ENCODE measurements at places on chromosomes 11 and 22.

DNA sequence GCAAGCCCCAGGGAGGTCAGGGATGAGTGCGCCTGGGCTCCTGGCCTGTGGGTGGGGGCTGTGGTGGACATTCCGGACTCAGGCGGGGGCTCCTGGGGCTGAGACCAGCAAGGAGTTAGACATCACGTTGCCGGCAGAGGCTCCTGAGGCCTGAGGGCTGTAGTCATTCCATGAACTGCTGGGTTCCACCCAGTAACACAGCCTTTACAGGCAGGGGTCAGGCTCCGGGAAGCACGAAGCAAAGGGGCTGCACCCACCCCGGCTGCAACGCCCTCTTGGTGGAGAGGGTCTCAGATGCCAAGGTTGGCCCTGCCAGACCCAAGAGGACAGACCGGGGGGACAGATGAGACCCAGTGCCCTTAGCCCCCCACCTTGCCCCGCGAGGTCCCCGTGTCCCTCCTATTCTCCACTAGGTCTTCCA is 9.0 kb downstream of the TNNT3 start:
- H3K4me1 ChIP-seq, result peaks cover 4% of the 10 kb centered on the region
- no peaks in the 10 kb centered on the region for H3K36me3 ChIP-seq
- no peak overlapping the region for H3K4me3 ChIP-seq
- H3K27ac ChIP-seq, result no peak overlapping the region

- no peak overlapping the region for H3K27ac ChIP-seq
- no peaks in the 10 kb centered on the region for H3K4me1 ChIP-seq
- peaks cover 3% of the 10 kb centered on the region for H3K27me3 ChIP-seq
- no peak overlapping the region for H3K4me3 ChIP-seq
- no peaks in the 10 kb centered on the region for H3K36me3 ChIP-seq
- DNase-seq, result no peak
These were observed 23.4 kb upstream of the KIRREL3 start for GRCh38 chr11:127023991-127024390.

DNA sequence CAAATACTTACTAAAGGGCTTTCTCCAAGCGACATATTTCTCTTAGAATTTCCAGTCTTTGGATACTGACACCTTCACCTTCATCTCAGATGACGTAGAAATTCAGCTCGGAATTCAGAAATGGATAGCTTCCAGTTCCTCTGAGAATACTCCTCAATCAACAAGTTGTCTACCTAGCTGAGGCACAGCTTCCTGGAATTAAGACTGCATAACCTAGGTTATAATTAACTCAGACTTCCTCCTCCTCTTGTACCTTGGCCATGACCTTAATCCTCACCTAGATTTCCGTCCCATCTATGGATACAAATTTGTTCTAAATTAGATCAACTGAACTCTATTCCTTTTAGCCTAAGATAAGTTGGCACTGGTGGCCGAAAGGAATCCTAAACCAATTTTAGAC is 17.4 kb downstream of the ATP5MG start:
- no peak for DNase-seq
- no peak overlapping the region for H3K27ac ChIP-seq
- no peak overlapping the region for H3K4me3 ChIP-seq
- H3K27me3 ChIP-seq, result no peaks in the 10 kb centered on the region

DNA sequence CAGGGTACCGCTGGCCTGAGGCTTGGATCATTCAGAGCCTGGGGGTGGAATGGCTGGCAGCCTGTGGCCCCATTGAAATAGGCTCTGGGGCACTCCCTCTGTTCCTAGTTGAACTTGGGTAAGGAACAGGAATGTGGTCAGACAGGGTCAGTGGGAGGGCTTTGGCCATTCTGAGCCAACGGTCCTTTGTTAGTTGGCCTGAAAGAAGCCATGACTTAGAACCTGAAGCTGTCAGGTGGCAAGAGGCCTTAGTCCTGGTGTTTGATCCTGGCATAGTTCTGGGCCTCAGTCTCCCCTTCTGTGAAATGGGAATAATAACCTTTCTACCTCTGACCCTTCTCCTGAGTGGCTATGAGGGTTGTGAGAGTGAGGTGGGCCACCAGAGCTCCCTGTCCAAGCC is 8.3 kb downstream of the PGAP2 start:
- no peak for DNase-seq
- no peaks in the 10 kb centered on the region for H3K27me3 ChIP-seq
- H3K4me1 ChIP-seq, result no peaks in the 10 kb centered on the region
- H3K36me3 ChIP-seq, result peaks cover 2% of the 10 kb centered on the region

DNA sequence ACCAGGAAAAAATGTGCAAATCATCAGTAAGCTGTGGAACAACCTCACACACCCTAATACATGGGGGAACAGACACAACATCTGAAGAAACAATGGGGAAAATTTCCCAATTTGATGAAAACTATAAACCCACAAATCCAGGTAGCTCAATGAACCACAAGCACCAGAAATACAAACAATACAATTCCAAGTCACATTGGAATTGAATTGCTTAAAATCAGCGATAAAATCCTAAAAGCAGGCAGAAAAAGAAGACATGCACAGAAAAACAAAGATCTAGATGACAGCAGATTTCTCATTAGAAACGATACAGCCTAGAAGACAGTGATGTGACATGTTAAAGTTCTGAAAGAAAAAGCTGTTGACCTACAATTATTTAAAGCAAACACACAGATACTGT is 32.0 kb downstream of the DGCR2 start:
- no peaks in the 10 kb centered on the region for H3K27me3 ChIP-seq
- H3K4me3 ChIP-seq, result no peak overlapping the region
- H3K27ac ChIP-seq, result no peak overlapping the region
- H3K36me3 ChIP-seq, result peaks cover 12% of the 10 kb centered on the region

DNA sequence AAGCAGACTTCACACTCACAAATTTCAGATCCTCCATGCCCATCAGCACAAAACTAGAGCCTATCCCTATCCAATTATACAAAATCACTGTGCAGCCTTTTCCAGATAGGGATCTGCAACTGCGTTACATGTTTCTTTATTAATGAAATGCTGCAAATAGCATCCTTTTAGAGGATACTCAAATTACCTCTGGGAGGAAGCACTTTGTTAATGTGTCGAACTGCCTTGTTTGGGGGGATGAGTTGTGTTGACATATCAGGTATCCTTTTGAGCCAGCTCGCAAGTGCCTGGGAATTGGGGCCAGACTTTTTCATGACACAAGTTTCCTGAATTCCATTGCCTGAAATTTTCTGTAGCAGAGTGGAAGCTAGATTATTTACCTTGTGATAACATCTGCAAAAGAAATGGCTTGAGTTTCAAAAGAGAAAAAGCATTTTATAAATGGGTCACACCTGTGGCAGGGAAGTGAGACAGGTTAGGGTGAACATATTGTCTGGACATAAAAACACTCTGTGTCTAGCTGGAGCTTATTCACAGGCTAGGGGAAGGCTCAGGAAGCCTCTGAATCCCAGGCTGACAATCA is 299.1 kb upstream of the MTNR1B start:
- no peaks in the 10 kb centered on the region for H3K36me3 ChIP-seq
- H3K27me3 ChIP-seq, result peaks cover 2% of the 10 kb centered on the region
- no peak overlapping the region for H3K4me3 ChIP-seq
- H3K4me1 ChIP-seq, result no peaks in the 10 kb centered on the region

DNA sequence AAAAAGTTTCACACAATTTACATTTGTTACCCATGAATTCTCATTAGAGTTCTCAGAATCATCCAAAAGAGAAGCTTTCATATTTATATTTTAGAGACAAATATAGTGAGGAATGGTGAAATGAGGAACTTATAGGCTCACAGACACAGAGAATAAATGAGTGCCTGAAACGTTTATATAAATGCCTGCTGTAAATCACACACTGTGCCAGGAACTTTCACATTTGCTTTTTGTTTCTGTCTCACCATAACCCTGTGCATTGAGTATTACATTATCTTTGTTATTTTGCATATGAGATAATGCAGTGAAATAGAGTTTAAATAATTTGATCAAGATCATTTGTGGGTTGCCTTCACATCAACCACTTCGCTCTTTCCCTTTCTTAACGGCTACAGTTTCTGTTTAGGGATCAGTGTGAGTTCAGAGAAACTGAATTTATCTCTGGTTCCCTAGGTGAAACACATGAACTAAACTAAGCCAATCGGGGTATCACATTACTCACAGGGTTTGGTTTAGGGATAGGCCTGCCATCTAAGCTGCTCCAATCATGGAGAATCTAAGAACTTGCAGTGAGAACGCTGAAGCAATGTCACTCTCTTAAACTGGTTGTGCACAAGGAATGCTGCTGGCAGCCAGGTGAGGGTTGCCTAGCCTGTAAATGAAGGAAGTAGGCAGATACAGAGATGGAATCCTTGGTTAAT is 1339.2 kb upstream of the TENM4 start:
- no peak for DNase-seq
- no peaks in the 10 kb centered on the region for H3K36me3 ChIP-seq
- H3K27ac ChIP-seq, result no peak overlapping the region
- H3K27me3 ChIP-seq, result no peaks in the 10 kb centered on the region
- H3K4me1 ChIP-seq, result no peaks in the 10 kb centered on the region

DNA sequence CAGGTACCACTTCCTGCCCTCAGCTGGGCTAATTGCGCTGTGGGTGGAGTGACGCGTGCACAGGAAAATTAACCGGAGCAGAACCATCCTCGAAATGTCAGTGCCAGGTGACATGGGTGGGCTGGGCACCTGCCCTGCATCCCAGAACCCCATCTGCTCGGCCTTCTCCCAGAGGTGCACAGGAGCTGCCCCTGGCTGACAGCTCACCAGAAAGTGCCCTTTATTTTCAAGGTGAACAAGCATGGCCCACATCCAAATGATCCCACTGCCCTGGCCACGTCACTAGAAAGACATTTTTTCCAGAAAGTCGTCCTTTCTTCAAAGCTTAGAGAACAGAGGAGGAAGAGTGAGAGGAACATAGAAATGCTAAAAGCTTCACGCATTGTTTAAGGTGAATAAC is 4.1 kb upstream of the ELFN2 start:
- H3K4me3 ChIP-seq, result no peak overlapping the region
- peaks cover 30% of the 10 kb centered on the region for H3K27me3 ChIP-seq
- DNase-seq, result no peak

DNA sequence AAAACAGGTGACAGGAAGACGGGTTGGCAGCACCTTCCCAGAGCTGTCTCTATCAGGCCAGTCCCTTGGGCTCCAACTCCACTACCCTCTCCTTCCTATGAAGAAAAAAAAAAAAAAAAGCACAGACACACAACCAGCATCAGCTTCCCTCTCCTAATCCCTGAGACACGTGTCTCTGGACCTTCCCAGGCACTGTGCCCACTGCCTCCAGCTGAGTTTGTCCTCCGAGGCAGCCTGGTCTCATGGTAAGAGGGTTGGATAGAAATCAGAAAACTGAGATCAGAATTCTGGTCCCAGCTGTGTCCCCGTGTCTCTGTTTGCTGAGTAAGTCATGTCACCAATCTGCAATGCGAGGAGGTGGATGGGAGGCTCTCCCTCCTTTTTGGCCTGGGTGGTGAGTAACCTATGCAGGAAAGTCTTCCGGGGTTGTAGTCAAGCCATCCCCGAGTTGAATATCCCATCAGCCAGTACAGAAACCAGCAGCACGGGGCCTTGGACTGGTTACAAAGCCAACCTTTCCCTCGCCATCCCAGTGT is 193.7 kb upstream of the TBCEL start:
- no peaks in the 10 kb centered on the region for H3K4me1 ChIP-seq
- peaks cover 13% of the 10 kb centered on the region for H3K27me3 ChIP-seq

- peaks cover 2% of the 10 kb centered on the region for H3K4me1 ChIP-seq
- H3K4me3 ChIP-seq, result no peak overlapping the region
- H3K27ac ChIP-seq, result no peak overlapping the region
- DNase-seq, result no peak
These were observed 62.6 kb downstream of the CTTN start for GRCh38 chr11:70460964-70461363.

DNA sequence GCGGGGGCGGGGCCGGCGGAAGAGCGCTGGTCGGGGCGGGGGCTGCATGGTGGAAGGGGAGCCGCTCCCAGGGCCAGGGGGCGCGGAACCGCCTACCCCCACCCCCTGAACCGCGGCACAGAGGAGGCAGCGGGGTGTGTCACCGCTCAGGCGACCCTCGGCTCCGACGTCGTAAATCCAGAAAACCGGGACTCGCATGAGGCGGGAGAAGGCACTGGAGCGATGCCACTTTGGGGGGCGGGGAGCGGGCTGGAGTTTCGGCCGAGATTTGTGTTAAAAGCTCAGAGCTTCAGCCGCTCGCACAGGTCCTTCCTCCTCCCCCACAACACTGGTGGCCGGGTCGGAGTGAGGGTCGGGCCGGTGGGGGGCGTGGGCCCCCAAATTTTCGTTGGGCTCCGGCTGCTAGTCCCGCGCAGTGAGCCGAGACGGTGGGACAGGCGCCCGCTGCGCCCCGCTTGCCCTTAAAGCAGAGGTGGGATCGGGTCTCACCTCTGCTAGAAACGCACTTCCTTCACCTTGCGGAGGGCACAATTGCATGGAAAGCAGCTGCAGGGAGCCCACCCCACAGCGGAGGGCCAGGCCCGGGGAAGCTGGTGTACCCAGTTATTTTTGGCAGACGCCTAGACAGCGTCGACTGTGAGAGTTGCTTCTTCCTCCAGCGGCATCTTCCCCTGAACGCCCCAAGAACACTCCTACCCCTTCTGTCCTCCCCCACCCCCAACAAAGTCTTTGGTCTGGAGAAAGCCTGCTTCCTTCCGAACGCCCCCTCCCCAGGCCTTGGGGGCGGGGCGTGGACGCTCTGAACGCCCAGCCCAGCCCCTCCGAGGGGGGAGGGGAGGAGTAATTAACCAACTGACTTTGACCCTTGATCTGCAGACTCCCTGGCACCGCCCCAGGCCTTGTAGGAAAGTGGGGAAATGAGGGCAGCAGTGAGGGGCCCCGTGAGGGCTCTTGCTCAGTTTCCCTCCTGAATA is 1.1 kb downstream of the OVOL1 start:
- peaks cover 16% of the 10 kb centered on the region for H3K4me1 ChIP-seq
- no peak overlapping the region for H3K27ac ChIP-seq
- peaks cover 38% of the 10 kb centered on the region for H3K27me3 ChIP-seq
- no peaks in the 10 kb centered on the region for H3K36me3 ChIP-seq
- peak overlapping the region; percentile 54 for H3K4me3 ChIP-seq
- DNase-seq, result no peak

DNA sequence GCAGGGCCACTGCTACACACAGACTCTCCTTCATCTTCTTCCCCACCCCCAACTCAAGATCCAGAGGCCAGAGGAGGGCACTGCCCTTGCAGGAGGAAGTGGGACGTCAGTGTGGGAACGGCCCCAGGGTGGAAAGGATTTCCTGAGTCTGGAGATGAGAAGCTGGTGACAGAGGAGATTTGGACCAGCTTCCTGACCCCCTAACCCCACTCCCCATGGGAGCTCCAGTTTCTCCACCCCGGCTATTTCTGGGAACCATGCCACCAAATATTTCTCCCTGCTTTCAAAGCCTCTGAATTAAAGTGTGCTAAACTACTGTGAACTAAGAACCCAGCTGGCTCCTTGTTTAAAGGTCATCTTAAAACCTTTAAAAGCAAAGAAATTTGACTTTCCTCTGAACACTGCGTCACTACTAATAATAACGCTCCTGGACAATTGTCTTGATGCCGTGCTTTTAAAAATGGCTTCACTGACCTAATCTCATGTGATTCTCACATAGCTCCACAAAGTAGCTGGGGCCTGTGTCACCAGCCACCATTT is 46.6 kb downstream of the CWC15 start:
- peaks cover 8% of the 10 kb centered on the region for H3K36me3 ChIP-seq
- no peaks in the 10 kb centered on the region for H3K27me3 ChIP-seq
- no peak overlapping the region for H3K27ac ChIP-seq

Measured in activated naive CD4-positive, alpha-beta T cell treated with anti-CD3 and anti-CD28 coated beads for 36 hours (primary cell).